ENCODE measurements at places on chromosomes 3 and 15. TPM values are rescaled to one million over a fixed set of nuclear protein-coding genes. Genes with fewer than 3 reads are reported as not detected.

The GMNC gene
- total RNA-seq = not detected

The RGMA gene
- not detected for total RNA-seq

The WNT7A gene
- total RNA-seq = not detected

The PPP2R3A gene
- 0.22 TPM for total RNA-seq

The FOXB1 gene
- not detected for total RNA-seq

The CADM2 gene
- 0.10 TPM for total RNA-seq

The STAG1 gene
- total RNA-seq = 77.0 TPM

The THAP10 gene
- total RNA-seq = 0.37 TPM

The PPIP5K1 gene
- 88.9 TPM for total RNA-seq

The STRIT1 gene
- not detected for total RNA-seq

The OXTR gene
- total RNA-seq = 0.10 TPM

The RPS17 gene
- 2,214 TPM for total RNA-seq

The POLQ gene
- 0.97 TPM for total RNA-seq

The CCK gene
- total RNA-seq = not detected

The CRBN gene
- 95.1 TPM for total RNA-seq

The PCOLCE2 gene
- not detected for total RNA-seq

The RPL15 gene
- total RNA-seq = 2,162 TPM

The EAF1 gene
- total RNA-seq = 19.8 TPM

The CFAP92 gene
- total RNA-seq = not detected

The NCKIPSD gene
- 19.1 TPM for total RNA-seq

The MLF1 gene
- total RNA-seq = 0.32 TPM

DNA sequence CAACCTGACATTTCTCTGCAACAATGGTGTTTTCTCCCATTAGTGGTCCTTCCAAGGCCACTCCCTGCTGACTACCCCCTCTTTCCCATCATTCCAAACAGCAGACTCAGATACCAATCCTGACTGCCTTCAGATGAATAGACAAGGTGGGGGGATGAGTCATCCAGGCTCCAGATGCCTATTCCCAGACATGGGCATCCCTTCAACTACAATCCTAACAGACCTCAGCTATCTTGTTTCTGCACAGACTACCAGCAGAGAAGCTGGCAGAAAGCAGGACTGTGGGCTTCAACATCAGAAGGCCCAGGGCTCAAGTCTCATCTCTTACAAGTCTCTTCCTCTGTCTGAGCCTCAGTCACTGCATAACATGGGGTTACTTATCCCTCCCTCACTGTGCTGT, 2.2 kb downstream of the RBP1 start:
- DNase-seq = no peak

- no peak for DNase-seq
Observed at GRCh38 chr3:168085491-168086119, 10.1 kb downstream of the GOLIM4 start.

- DNase-seq = no peak
Observed at GRCh38 chr15:80121546-80121945, 31.3 kb upstream of the FAH start.

GRCh38 chr15:101045236-101045646, 126.1 kb downstream of the LRRK1 start:
- DNase-seq = no peak

DNA sequence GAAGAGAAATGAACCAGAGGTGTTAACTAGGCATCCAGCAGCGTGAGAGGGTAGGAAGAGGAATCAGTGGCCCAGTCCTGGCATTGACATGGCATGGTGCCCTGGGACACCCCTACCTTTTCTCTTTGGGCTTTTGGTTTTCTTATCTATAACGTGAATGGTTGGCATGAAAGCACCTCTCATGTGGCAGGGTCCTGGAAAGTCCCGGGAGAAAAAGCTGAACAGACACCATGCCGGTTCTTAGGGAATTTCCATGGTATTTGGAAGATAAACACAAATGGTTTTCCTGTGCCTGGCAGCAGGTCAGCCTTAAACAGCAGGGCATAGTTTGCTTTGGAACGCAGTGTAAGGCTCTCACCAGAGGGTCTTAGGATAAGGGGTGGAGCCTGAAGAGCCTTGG, 15.4 kb downstream of the ARNT2 start:
- DNase-seq = no peak

GRCh38 chr3:52707585-52707984, 1.7 kb downstream of the SPCS1 start:
- peak; percentile 53 for DNase-seq

DNA sequence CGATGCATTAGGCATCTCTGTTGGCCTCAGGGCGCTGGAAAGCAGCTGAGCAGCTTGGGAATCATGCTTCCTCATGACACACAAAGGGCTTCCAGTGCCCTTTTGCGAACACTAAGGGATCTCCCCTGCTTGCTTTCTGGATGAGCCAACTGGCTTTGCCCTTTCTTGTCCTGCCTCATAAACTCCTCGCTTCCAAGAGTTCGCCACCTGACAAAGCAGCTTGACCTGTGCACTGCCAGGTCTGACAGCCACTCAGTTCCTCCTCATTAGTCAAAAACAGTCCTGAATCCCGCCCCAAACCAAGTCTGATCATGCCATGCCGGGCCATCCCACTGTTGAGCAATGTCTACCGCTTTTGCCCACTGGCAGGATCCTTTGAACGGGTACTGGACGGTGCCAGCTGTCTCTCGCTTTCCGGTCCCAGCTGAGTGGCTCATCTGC, 265.4 kb upstream of the LYSMD4 start:
- no peak for DNase-seq

GRCh38 chr3:122921791-122922651, 105.5 kb downstream of the SEMA5B start:
- DNase-seq = peak; percentile 51

DNA sequence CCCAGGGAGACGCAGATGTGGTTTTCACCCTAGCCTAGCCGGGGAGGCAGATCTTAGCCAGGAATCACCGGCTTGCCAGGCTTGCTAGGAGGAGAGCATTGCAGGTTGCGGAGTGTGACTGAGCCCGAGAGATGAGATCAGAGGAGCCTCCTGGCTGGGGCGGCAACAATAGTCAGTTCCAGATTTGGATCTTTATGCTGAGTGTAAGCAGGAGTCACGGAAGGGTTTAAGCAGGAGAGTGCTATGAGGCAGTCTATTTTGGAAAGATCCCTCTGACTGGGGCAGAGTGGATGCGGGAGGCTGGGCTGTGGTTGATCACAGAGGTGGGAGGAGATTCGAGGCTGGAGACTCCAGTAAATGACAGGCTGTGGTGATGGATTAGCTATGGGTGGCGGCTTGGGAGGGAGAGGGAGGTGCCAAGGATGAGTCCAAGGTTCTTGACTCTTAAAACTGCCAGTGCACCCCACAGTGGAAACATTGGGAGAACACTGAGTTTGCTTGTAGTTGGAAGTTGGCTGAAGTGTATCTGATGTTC, 10.4 kb upstream of the BAHD1 start:
- DNase-seq = no peak

DNA sequence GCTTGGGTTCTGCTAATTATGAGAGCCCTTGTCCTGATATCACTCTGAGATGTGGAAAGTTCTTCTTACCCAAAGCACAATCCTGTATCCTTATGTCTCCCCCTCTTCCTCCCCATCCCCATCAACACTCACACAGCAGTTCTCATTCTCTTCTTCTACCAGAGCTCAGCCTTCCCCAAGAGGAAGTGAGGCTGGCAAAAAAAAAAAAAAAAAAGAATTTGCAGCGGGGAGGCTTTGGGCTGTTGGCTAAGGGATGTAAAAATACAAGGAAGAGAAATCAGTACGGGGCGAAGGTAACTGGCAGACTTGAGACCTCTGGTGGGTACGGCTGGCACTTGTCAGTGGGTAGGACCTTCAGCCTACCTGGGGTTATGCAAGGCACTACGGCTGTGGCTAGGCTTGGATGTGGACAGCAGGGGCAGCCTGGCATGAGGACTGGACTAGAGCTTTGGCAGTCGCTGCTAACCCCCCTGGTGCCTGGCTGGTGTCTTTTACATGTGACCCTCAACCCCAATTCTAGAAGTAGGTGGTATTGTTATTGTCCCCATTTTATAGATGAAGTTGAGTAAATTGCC, 5.4 kb downstream of the VIPR1 start:
- DNase-seq = no peak

DNA sequence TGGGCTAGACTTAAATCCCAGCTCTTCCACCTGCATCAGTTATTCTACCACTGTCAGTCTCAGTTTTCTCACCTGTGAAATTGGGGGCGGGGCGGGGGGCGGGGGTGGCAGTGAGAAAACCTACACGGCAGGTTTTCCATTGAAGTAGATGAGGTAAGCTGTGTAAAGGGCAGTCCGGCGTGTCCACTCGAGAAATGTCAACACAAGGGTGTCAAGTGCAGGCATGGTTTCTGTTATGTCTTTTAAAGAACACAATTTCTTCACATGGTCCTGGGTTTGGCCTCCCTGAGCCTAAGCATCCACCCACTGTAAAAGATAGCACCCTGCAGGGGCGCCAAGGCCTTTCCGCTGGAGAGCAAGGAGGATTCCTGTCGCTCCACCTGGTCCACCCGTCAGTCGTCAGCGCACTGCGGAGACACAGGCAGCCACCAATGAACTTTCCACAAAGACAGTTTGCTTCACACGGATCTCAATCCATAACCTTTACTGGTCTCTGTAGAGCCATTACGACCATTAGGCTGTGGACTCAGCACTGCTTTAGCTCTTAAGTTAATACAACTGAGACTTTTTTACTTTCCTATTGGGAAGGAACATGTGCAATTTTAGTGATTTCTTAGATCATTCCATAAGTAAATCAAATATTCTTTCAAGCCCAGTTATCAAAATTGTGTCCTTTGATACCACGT, 99.5 kb upstream of the FOXB1 start:
- no peak for DNase-seq

DNA sequence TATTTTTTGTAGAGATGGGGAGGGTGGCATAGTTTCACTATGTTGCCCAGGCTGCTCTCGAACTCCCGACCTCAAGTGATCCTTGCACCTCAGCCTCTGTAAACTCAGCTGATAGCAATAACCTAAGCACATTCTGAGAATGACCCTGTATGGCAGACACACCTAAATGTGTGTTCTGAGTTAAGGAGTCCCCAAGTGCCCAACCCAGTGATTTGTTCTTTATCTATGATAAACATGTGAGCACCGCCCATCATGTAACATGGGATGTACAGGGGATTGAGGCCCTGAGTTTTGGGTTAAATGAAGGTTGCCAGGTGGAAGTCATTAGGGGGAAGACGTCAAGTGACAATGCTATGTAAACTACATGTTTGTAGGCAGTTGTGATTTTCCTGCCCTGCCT, 5.7 kb downstream of the NCEH1 start:
- DNase-seq = no peak

DNA sequence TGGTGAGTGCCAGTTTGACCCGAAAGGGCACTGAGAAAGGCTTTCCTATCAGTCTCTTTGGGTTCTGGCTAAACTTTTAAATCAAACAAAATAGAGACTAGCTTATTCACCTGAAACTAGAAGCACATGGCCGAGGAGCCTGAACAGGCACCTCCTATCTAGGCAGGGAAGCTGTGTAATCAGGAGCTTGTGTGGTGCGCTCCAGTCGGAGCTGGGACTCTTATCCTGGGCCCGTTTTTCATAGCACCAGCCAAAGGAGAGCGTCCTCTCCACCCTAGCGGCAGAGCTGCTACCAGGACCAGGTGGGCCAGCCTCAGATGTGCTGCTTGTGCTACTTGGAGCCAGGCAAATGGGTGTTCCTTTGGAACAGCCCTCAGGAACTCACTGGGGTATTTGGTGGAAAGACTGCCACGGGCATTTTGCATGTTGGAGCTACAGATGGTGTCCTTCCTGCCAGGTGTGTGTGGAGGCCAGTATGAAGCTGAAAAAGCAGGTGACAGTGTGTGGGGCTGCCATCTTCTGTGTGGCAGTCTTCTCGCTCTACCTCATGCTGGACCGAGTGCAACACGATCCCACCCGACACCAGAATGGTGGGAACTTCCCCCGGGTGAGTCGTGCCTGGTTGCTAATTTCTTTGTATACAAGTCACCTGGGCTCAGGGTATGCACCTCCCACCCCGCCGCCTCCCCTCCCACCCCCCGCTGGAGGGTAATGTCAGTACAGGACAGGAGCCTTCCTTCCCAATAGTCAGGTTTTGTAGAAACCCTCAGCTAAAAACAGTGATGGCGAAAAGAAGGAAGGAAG, 833 bp downstream of the MAN2A2 start:
- no peak for DNase-seq

- DNase-seq = no peak
Observed at GRCh38 chr3:185051801-185052200, 101.1 kb downstream of the C3orf70 start.

GRCh38 chr15:100002086-100002620, 268.9 kb upstream of the LYSMD4 start:
- DNase-seq = no peak

DNA sequence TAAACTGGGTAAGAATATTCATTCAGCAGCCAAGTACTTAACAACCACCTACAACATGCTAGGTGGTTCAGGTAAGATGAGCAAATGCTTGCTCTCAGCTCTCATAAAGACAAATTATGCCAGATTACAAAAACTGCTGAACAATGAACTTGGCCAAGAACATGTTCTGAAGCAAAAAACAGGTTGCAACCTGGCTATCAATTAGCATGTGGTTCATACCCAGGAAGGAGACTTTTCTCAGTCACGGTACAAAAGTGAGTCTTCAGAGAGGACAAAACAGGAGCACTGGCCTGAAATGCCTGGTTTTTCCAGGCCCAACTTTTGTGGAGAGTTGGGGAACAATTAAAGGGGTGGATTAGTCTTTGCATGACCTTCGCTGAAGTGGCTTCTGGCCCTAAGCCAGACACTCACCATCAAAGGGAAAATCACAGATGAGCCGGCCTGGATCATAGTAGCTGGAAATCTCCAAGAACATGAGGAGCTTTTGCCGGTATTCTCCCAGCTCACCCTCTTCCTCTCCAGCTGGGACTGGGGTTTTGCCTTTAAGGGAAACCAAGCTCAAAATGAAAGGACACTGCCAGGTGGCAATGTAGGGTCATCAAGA, 7.6 kb upstream of the PLA2G4F start:
- DNase-seq = no peak

- DNase-seq = no peak
Observed at GRCh38 chr3:12961007-12961696, 112.1 kb downstream of the IQSEC1 start.

- no peak for DNase-seq
Observed at GRCh38 chr3:79160421-79160820, 607.4 kb downstream of the ROBO1 start.

DNA sequence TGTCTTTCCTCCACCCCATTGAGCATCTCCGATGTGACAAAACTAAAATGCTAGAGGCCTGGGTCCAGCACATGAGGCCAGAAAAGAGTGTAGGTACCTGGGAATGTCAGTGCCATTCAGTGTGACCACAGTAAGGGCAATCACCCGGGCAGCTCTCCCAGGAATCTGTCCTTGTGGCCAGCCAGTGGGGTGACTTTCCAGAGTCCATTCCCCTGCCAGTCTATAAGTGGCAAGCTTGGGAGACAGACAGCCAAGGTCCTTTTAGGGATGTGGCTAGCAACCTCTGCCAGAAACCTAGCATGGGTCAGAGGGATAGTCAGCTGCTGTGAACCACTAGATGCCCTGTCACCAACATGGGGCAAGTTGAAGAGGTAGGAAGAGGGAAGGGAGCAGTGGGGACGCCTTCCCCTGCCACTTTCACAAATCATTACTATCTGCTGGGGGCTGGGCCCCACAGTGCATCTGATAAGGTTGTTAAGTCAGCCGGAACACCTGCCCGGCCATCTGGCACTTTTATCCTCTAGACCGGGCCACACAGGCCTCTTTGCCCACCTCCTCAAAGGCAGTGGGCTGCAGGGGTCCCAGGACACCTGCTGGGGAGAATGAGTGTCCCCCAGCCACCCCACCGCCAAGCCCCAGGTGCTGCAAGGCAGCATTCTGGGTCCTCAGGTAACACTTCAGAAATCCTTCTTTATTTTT, 24.8 kb upstream of the DET1 start:
- no peak for DNase-seq

Measured in B cell (primary cell).